Glutamatergic neuron (in vitro differentiated cells): ENCODE measurements at places on chromosomes 16 and 17.

DNA sequence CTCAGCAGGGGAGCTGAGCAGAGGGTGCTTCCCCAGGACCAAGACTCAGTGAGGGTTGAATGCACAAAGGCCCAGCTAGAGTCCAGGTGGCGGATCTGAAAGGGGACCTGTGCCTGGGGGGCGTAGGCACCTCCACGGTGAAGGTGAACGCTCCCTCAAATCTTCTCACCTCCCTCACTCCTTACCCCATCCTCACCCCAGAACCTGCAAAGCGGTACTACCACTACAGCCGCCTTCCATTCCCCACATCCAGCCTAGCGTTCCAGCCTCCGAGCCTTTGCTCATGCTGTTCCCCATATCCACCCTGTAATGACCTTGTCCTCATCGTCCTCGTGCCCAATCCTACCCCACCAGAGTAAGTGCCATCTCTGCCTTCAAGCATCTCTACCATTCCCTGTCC lies 30.6 kb downstream of the TRPV3 start:
- H3K36me3 ChIP-seq: peaks cover 5% of the 10 kb centered on the region
- no peak overlapping the region for H3K4me3 ChIP-seq
- DNase-seq: no peak
- H3K4me1 ChIP-seq: no peaks in the 10 kb centered on the region

DNA sequence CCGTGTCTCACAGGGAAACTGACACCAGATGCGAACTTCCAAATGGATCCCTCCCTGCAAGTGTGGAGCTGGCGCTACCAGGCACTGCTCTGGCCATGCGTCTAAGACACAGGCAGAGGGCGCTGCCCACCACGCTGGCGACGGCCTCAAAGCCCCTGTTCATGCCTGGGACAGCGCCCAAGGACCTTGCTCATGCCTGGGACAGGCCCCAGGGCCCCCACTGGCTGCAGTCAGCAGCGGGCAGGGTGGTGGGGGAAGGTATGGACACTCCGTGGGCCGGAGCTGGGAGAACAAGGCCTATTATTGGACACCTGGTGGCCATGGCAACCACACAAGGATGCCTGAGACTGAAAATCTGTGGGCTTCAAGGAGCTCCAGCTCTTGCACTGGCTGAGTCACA lies 8.8 kb downstream of the ZG16B start:
- H3K36me3 ChIP-seq: no peaks in the 10 kb centered on the region
- H3K27ac ChIP-seq: no peak overlapping the region
- peak; percentile 81 for DNase-seq
- H3K4me1 ChIP-seq: no peaks in the 10 kb centered on the region

- peaks cover 4% of the 10 kb centered on the region for H3K27me3 ChIP-seq
- peaks cover 16% of the 10 kb centered on the region for H3K4me1 ChIP-seq
- H3K27ac ChIP-seq: peak overlapping the region; percentile 63
- H3K36me3 ChIP-seq: no peaks in the 10 kb centered on the region
- DNase-seq: peak; percentile 55
Measured at GRCh38 chr16:27894386-27894785, 169.1 kb downstream of the GSG1L start.

DNA sequence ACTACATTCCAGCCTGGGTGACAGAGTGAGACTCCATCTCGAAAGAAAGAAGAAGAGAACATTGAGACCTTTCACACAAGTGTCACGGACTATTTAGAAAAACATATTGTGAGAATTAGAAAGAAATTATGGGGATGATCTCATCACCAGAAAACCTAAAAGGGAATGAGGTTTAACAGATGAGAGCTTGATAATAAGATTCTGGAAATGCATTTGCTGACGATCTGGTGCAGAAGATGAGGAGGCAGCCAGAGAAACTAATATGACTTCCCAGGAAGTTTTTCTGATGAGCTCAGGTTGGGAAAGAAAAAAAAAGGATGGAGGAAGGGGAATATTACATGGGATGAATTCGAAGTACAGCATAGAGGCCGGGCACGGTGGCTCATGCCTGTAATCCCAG lies 10.8 kb upstream of the APOH start:
- H3K4me1 ChIP-seq: no peaks in the 10 kb centered on the region
- H3K27me3 ChIP-seq: no peaks in the 10 kb centered on the region
- no peak overlapping the region for H3K4me3 ChIP-seq
- no peaks in the 10 kb centered on the region for H3K36me3 ChIP-seq
